ENCODE measurements at places on chromosomes 1 and 21.

GRCh38 chr1:156461781-156462647, 38.6 kb downstream of the MEF2D start:
- no peak for DNase-seq

- DNase-seq: no peak
Observed at GRCh38 chr1:195804547-195804946, 803.7 kb downstream of the KCNT2 start.

- no peak for DNase-seq
Observed at GRCh38 chr1:19635646-19636045, 8.5 kb upstream of the NBL1 start.

DNA sequence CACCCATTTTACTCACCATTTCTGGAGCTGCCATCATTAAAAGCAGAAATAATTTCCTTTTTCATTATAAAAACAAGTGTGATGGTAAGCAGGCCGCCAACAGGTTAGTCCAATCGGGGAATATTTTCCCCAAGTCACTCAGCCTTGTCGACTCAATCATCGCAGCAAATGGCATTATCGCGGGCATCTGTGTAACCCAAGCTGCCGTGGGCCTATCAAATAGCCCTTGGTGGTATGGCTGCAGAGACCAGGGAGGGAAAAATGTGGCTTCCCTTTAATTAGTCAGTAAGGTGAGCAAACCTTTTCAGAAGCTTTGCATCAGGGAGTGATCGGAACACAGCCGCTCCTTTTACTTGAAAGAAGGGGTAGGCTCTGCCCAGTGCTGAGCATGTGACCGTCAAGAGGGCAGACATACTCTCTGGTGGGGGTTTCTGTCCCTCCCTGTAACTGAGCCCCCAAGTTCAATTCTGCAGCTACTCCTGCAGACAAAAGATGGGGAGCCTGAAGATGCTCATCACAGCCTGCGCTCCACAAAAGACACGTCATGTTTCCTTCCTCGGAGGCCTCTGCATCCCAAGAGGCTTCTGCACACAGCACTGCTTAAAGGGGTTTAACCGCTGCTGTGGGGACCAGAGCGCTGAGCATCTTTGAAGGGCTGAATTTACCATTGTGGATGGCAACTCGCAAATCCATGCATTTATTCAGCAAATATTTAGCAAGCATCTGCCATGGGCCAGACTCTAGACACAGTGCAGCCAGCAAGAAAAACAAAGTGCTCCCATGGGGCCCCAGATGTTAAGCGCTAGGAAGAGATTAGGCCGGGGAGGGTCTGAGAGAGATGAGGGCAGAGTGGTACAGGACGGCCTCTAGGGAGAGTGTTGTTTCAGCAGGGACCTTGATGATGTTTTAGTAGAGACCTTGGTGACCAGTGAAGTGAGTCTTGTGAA, 1.2 kb upstream of the TMPRSS3 start:
- no peak for DNase-seq

GRCh38 chr21:44337941-44338895, 972 bp downstream of the CFAP410 start:
- DNase-seq: peak; percentile 43

DNA sequence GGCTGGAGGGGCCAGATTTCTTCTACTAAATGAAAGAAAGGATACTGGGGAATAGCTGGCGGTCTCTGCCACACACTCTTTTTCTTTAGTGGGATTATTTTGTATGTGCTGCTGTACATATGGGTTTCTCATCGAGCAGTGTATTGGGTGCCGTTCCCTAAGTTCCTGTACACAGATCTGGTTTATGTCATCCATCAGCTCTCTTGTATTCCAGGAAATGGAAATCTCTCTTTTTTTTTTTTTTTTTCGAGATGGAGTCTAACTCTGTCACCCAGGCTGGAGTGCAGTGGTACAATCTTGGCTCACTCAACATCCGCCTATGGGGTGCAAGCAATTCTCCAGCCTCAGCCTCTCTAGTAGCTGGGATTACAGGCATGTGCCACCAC, 27.0 kb upstream of the NID1 start:
- DNase-seq: no peak

GRCh38 chr1:18256282-18257235, 149.0 kb downstream of the IGSF21 start:
- DNase-seq: peak; percentile 66

DNA sequence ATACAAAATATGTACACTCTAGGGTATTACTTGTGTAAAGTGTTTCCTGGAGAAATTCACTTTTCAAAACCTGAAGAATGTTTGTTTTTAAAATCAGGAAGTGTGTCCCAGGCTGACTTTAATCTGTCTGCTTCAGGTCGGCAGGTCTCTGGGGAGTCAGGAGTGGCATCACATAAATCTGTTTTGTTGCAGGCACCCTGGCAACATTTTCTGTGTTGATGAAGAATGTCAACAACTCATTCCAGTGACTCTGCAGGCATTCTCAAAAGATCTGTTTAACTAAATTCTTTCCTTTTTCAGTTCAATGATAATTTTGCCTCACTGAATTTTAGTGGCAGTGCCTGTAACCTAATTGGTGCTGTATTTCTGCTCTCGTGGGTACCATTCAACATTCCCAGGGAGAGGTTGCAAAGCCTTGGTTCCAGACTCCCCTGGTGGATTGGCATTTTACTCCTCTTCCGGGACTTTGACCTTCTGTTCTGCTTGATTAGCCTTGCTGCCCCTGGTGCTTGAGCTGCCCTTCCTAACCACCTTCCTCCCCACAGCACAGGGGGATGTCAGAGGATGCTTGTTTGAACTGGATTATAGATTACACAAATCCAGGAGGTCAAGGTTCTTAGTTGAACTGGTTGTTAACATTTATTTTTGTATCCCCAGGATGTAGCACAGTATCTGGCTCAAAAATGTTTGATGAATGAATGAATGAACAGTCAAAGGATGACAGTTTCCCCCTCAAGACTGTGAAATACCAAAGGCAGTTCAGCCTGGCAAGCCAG, 55.4 kb upstream of the LPGAT1 start:
- DNase-seq: no peak

GRCh38 chr1:35882586-35882944, 444 bp upstream of the AGO1 start:
- DNase-seq: no peak

GRCh38 chr1:227362039-227362438, 43.7 kb upstream of the CDC42BPA start:
- DNase-seq: no peak

DNA sequence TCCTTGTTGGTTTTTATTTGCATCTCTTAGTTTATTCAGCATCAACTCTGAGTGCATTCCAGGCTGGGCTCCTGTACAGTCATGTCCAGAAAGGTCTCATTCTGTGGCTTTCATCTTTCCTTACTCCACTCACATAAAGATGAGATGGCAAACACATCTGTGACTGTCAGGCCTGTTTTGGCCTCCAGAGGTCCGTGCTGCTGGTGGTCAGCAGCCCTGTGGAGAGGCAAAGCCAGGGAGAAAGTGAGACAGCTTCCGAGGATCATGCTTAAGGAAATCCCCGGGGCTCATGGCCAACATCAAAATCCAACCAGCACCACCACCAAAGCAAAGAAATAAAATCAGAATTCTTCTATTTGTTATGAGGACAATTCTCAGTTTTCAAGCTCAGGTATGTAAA, 96.1 kb upstream of the HIVEP3 start:
- DNase-seq: no peak

DNA sequence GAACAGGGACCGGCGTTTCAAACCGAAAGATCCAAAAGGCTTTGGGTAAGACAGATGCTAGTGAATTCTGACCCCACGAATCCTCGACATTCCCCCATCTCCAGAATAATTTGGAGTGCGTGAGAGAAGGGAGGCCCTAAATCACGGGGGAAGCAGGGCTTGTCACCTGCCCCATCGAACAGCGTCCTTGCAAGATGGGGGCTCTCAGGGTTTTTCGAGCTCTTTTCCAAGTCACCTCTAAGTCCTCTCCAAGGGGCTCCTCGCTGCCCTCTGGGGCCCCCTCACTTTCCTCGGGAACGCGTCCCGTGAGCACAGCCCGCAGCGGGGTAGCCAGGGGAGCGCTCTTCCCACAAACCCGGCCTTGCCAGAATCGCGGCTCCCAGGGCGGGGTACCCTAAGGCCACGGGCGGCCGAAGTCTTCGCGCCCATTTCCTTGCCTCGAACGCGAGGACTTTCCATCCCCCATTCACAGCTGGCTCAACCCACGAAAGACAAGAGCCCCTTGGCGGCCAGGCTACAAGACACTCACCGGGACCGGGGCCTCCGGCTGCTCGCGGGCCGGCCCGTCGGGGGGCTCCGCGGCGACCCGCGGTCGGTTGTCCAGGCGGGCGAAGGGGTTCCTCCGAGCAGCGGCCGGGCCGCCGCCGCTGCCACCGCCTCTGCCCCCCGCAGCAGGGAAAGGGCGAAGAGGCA, 546 bp downstream of the DONSON start:
- peak; percentile 42 for DNase-seq

DNA sequence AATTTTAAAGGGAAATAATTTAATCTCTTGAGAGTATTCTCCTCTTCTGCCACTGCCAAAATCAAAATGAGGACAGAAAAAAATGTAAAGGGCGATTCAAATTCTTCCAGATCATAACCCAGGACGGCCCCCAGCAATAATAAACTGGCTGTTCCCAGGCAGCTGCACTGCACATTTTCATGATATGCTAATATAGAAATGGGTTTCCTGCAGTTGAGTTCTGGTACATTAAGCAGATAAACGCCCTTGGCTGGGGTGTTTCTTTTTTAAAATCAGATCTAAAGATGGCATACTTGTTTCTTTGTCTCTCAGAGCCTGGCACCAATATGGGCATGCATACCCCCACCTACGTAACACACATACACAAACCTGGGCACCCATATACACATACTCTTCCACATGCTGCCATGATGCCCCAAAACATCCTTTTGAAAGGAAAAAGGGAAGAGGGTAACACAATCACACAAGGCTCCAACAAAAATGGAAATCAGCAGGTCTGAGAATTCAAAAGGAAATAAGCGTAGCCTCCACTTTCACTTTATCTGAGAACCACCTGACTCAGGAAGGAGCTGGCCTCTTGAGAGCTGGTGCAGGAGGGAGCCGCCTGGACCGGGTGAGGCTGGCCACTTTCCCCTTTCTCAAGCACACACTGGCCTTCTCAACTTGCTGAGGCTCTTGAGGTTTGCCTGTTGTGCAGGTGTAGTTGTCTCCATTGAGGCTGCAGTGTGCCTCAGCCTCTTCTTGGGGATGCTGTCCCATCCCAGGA, 653.4 kb downstream of the KIF26B start:
- DNase-seq: no peak

GRCh38 chr1:235024711-235025421, 103.8 kb downstream of the TOMM20 start:
- DNase-seq: no peak

GRCh38 chr1:115179397-115180079, 90.2 kb upstream of the TSPAN2 start:
- DNase-seq: no peak

DNA sequence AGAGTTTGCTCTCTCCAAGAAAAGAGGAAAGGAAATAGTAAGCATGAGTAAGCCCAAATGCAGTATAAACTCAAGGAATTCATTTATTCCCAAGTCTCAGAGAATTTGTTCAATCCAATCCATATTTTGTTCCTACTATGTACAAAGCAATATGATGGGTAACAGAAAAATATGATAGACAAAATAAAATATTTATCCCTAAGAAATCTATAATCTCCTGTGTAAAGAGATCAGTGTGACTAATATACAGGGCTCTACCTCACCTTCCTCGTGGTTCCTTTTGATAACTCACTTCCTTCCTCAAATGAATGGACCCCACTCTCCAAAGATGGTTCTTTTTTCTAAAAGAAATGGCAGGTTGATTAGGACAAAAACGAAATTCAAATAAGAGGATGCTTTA, 7.6 kb downstream of the CLSPN start:
- no peak for DNase-seq

DNA sequence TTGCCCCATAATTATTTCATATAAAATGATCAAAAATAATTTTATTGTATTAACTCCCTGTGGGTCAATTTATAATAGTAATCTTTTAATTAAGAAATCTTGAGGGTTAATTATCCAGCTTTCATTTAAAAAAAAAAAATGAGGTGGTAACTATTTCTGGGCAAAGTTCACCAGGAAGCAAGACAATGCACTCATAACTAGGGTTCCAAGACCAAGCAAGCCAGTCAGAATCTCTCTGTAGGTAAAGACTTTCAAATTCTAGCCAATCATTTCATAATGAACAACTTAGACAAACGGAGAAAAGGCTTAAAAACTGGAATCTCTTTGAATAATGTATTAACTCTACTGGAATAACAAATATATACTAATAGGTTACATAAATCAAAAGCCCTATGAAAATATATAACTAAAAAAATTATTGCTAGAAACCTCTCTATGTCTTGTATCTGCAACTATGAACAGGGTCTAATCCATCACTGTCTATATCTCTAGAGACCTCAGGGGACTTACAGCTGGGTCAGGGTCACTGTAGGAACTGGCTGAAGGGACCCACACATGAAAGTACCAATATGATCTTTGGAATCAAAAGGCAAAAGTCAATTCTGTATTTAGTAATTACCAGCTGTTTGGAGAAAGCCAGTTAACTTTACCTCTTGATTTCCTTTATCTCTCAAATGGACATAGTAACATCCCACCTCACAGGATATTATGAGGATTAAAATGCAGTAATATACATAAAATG, 43.3 kb downstream of the APP start:
- no peak for DNase-seq

DNA sequence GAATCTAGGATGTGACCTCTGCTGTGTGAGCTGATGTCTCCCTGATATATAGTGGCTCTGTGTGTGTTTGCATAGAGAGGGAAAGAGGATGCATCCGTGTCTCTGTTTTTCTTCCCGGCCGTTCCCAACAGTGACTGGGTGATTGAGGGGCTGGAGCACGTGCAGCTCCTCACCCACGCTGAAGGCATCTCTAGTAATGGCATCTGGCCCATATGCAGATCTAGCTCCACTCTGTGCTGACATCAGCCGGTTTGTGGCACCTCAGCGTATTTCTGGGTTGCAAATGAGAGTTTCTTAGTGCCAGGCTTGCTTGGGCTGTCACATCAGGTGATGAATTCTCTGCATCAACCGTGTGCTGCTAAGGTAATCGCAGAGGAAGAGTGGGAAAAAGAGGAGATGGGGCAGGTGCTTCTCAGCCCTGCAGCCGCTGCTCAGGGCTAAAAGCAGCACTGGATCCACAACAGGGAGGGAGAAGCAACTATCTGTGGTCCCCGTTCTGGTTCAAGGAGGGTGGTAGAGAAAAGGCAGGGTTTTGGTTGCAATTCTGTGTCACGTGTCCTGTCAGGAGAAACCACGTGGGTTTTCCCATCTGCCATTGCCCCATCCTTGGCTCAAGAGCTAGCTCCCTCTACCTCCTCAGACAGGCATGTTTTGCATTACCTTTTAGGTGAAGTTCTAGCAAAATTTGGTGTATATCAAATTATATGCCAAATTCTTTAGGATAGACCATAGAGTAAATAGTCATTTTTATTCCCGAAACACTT, 282.9 kb downstream of the PBX1 start:
- no peak for DNase-seq

- DNase-seq: no peak
Observed at GRCh38 chr1:109474697-109475096, 8.4 kb downstream of the SYPL2 start.

- no peak for DNase-seq
Observed at GRCh38 chr1:219520241-219520640, 92.7 kb downstream of the ZC3H11B start.
